A549 treated with Hydrocortisone at 1 μM for 4 hours (cell line): ENCODE measurements at places on chromosomes 3 and 15. TPM values are rescaled to one million over a fixed set of nuclear protein-coding genes. Genes with fewer than 3 reads are reported as not detected.

The CCDC66 gene
- total RNA-seq: 4.6 to 6.5 TPM (median 5.5 TPM) in 5 replicates

The SCAPER gene
- total RNA-seq: 2.5 to 4.4 TPM (median 3.7 TPM) in 5 replicates

The IQCF5 gene
- total RNA-seq: not detected in 5 replicates

The HYPK gene
- total RNA-seq: 3.3 to 7.2 TPM (median 4.3 TPM) in 5 replicates

The GNB5 gene
- total RNA-seq: 44.0 to 57.5 TPM (median 47.6 TPM) in 5 replicates

The SLC6A20 gene
- 0.01 to 0.05 TPM (median 0.03 TPM) in 4 of 5 replicates, not detected in the other for total RNA-seq

The CORO2B gene
- 2.7 to 4.2 TPM (median 3.3 TPM) in 5 replicates for total RNA-seq

The ITIH4 gene
- 0.44 to 1.5 TPM (median 1.1 TPM) in 5 replicates for total RNA-seq

The CCDC39 gene
- not detected in 5 replicates for total RNA-seq

The ERC2 gene
- 0.25 TPM in 2 of 5 replicates, not detected in the others for total RNA-seq

The LMAN1L gene
- total RNA-seq: 0.09 to 0.15 TPM in 2 of 5 replicates, not detected in the others

The TMCO5A gene
- not detected in 5 replicates for total RNA-seq

The MCTP2 gene
- total RNA-seq: not detected in 5 replicates

The SRGAP3 gene
- total RNA-seq: 0.54 to 1.0 TPM (median 0.70 TPM) in 5 replicates

The CP gene
- 3.4 to 7.5 TPM (median 6.7 TPM) in 5 replicates for total RNA-seq

The AADACL2 gene
- not detected in 5 replicates for total RNA-seq

The SCG5 gene
- total RNA-seq: 1.6 to 2.7 TPM (median 2.0 TPM) in 5 replicates

The GRM7 gene
- total RNA-seq: not detected in 5 replicates

The SENP8 gene
- 2.1 to 2.5 TPM (median 2.3 TPM) in 5 replicates for total RNA-seq

The CA12 gene
- total RNA-seq: 166 to 192 TPM (median 183 TPM) in 5 replicates

The ADAMTS7 gene
- total RNA-seq: 7.2 to 11.0 TPM (median 8.4 TPM) in 5 replicates

The DLEC1 gene
- total RNA-seq: 0.02 to 0.09 TPM (median 0.05 TPM) in 5 replicates

The TSC22D2 gene
- total RNA-seq: 16.0 to 21.2 TPM (median 17.8 TPM) in 5 replicates

The FBXL2 gene
- total RNA-seq: 7.3 to 8.7 TPM (median 7.4 TPM) in 5 replicates

The LTF gene
- total RNA-seq: not detected in 5 replicates

The OXNAD1 gene
- 8.4 to 9.8 TPM (median 9.6 TPM) in 5 replicates for total RNA-seq

The WNT7A gene
- 0.03 to 0.09 TPM (median 0.05 TPM) in 5 replicates for total RNA-seq

The INKA1 gene
- 1.7 to 2.8 TPM (median 2.4 TPM) in 5 replicates for total RNA-seq

The SQOR gene
- total RNA-seq: 78.3 to 82.0 TPM (median 78.9 TPM) in 5 replicates

The BCL6 gene
- total RNA-seq: 10.6 to 15.2 TPM (median 14.0 TPM) in 5 replicates

The SHC4 gene
- 0.60 to 0.93 TPM (median 0.86 TPM) in 5 replicates for total RNA-seq

The FBXL22 gene
- 0.15 to 0.76 TPM (median 0.25 TPM) in 5 replicates for total RNA-seq

The SLC6A1 gene
- total RNA-seq: 0.06 TPM in 1 of 5 replicates, not detected in the others

The SLC27A2 gene
- 32.9 to 36.8 TPM (median 34.0 TPM) in 5 replicates for total RNA-seq

The CYP8B1 gene
- total RNA-seq: not detected in 5 replicates

The ATP10A gene
- total RNA-seq: 7.7 to 10.0 TPM (median 8.5 TPM) in 5 replicates
